ENCODE measurements at places on chromosomes 1 and 21. TPM values are rescaled to one million over a fixed set of nuclear protein-coding genes. Genes with fewer than 3 reads are reported as not detected.

DNA sequence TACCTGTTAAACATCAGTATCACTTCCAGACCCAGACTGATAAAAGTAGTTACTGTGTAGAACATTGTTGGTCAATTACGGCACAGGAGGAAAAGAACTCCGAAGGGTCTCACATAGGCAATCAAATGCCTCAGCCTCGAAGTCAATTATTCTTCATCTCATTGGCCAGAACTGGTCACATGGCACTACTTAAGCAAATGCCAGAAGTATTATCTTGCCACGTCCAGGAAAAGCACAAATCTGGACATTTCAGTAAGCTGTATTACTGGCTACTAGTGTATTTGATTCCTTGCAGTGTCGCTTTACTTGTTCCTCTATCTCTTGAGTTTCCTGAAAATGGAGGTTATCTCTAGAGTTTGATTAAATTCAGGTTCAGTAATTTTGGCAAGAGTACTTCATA lies 24.4 kb downstream of the DIO1 start:
- DNase-seq, result no peak

GRCh38 chr1:156402331-156403020 lies 33.5 kb downstream of the RHBG start:
- no peak for DNase-seq

DNA sequence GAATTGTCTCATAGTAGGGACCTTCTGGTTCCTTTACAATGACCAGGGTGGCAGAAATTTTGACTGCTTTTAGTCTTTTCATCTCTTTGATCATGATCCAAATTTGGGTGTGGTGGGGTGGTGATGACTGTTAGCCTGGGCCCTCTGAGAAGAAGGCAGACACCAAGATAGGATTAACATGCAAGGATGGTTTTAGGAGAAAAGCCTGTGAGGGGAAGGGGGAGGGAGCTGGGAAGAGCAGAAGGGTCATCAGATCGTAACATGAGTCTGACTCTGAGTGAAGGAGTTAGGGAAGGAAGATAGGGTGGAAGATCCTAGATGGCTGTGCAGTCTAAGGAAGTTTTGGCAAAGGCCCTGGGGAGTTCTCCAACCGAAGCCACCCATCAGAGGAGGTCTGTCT lies 28.5 kb upstream of the CAMSAP2 start:
- no peak for DNase-seq

DNA sequence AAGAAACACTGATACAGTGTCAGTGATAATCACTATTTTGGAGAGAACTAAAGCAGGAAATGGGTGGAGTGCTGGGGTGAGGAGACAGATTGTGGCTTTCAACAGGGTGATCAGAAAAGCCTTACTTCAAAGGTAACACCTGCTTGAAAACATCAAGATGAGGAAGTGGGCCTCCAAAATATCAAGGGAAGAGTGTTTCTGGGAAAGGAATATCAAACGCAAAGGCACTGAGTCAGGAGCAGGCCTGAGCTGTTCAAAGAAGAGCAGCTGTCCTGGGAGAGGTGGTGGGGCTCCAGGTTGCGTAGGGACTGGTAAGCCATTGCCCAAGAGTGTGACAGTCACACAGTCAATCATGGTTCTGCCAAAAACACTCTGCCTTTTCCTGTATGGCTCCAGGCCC lies 47.1 kb upstream of the ATP1A1 start:
- no peak for DNase-seq

- no peak for DNase-seq
Observed at GRCh38 chr1:114466334-114467014, 44.5 kb downstream of the TRIM33 start.

Gene FGR
- total RNA-seq, result not detected

Gene CHI3L2
- 2.6 TPM for total RNA-seq

Gene PARS2
- total RNA-seq, result 6.3 TPM

Gene SLC35F3
- total RNA-seq, result 4.9 TPM

Data from RPMI7951 (cell line).